ENCODE measurements at places on chromosomes 4 and X.

GRCh38 chr4:76494243-76494642, 59.2 kb downstream of the SHROOM3 start:
- DNase-seq: no peak

- no peak for DNase-seq
Measured at GRCh38 chrX:39670281-39670680, 427.5 kb downstream of the BCOR start.

DNA sequence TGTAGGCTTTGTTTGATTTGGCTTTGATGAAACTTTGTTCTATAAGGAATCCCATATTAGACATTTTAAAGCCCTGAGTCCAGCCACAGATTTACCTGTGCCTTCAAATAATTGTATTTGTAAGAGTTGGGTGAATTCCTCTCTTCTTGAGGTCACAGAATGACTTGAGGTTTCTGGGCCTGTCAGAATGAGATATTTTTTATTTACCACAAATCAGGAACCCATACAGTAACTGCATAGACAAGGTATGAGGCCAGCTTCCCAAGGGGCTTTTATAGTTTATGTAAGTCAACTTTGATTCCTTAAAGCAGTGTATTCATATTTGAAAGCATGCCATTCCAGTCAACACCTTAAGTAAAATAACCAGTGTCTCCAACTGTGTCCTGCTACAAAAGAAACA, 29.1 kb upstream of the CXCL3 start:
- DNase-seq: no peak

GRCh38 chr4:80767944-80768343, 262.6 kb upstream of the BMP3 start:
- DNase-seq: no peak

DNA sequence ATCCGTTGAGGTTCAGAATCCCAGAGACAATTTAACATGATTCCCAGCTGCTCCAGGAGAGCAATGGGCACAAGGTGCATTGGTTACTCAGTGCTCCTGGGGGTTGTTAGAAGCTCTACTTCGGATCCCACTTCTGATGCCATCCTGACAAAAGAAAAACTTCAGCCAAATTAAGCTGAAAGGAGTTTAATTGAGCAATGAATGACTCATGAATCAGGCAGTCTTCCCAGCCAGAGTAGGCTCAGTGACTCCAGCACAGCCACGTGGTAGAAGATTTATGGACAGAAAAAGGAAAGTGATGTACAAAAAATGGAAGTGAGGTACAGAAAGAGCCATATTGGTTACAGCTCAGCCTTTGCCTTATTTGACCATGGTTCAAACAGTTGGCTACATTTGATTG, 95.7 kb downstream of the PWWP3B start:
- DNase-seq: no peak

- no peak for DNase-seq
Measured at GRCh38 chrX:97030463-97030862, 146.8 kb downstream of the RPA4 start.

DNA sequence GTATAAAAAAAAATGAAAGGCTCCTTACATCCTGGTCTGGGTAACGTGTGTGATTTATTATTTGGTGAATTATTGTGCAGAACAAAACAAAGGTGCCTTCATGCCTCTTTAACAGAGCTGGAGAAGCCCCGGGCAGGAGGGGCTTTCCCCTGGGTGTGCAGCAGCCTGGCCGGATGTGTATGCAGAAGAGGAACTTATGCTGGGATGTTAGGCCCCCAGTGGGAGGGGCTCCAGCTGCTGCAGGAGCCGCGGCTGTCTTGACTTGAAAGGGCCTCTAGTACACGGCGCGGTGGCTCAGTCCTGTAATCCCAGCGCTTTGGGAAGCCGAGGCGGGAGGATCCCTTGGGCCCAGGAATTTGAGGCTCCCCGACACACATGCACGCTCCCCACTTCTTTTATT, 16.0 kb downstream of the CCNQ start:
- peak; percentile 48 for DNase-seq

GRCh38 chr4:151192556-151193235, 84.3 kb upstream of the PRSS48 start:
- DNase-seq: no peak

- no peak for DNase-seq
Measured at GRCh38 chrX:40514376-40514775, 66.4 kb upstream of the ATP6AP2 start.

DNA sequence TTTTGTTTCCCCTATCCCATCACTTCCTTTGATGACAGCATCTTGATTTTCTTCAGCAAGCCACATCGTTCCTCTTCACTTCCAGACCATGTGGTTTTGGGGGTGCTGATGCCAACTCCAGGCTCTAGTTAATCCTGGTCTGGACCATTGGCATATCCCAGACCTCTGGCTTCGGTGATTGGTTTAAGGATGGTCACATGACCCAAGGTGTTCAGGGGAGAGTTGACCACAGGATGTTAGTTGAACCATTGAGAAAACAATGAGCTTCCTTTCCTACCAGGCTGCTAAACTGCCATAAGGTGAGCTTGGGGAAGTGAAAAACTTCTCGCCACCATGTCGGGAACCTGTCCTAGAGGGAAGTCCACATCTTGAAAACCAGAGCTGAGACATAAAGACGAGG, 60.9 kb upstream of the TLR3 start:
- DNase-seq: no peak

- no peak for DNase-seq
Measured at GRCh38 chrX:83511208-83511607, 3.1 kb downstream of the POU3F4 start.

DNA sequence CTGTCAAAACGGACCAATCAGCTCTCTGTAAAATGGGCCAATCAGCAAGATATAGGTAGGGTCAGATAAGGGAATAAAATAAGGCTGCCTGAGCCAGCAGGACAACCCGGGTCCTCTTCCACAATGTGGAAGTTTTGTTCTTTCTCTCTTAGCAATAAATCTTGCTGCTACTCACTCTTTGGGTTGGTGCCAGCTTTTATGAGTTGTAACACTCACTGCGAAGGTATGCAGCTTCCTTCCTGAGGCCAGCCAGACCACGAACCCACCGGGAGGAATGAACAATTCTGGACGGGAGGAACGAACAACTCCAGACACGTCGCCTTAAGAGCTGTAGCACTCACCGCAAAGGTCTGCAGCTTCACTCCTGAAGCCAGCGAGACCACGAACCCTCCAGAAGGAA, 287.8 kb downstream of the RAPGEF2 start:
- no peak for DNase-seq

- no peak for DNase-seq
Measured at GRCh38 chr4:136337216-136337615, 1195.1 kb downstream of the PCDH18 start.

- DNase-seq: no peak
Measured at GRCh38 chr4:128332081-128332480, 44.5 kb upstream of the PGRMC2 start.

All from activated effector memory CD4-positive, alpha-beta T cell treated with Interleukin-2 at 50 U/mL for 16 hours (primary cell).